Suppressor macrophage treated with lipopolysaccharide for 1 hour (primary cell): ENCODE measurements at places on chromosomes 7 and 10.
A peak's percentile ranks its signal among the peaks of the same experiment; 100 is the strongest.

DNA sequence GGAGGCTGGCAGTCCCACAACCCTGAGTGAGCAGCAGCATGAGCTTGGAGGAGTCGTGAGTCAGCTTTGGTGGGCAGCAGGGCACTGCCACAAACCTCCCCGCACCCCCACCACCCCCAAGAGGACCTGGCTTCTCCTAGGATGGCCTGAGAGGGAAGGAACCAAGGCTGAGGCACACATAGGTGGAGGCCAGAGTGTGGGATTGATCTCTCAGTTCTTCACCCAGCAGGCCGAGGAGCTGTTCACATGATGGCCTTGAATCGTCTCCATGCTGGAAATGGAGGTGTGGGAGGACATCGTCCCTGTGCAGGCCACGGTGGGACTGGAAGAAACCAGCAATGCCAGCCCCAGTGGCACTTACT is 17.4 kb upstream of the GDF10 start:
- DNase-seq = no peak

DNA sequence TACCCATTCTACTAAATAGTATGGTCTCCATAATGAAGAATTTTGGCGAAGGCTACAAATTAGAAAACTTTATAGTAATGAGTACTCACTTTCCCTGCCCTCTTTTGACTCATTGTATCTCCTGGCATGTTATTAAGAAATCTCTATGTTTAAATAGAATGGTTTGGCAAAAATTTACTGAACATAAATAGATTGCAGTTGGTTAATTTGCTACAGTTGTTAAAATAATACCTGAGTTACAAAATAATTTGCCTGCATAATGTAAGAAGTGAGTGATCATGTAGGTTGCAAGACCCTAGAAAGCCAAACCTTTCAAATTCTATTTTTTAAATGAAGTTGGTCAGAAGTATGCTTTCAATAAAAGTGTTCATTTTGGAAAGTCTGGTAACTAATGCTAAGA is 176.8 kb upstream of the AHR start:
- no peak for DNase-seq

DNA sequence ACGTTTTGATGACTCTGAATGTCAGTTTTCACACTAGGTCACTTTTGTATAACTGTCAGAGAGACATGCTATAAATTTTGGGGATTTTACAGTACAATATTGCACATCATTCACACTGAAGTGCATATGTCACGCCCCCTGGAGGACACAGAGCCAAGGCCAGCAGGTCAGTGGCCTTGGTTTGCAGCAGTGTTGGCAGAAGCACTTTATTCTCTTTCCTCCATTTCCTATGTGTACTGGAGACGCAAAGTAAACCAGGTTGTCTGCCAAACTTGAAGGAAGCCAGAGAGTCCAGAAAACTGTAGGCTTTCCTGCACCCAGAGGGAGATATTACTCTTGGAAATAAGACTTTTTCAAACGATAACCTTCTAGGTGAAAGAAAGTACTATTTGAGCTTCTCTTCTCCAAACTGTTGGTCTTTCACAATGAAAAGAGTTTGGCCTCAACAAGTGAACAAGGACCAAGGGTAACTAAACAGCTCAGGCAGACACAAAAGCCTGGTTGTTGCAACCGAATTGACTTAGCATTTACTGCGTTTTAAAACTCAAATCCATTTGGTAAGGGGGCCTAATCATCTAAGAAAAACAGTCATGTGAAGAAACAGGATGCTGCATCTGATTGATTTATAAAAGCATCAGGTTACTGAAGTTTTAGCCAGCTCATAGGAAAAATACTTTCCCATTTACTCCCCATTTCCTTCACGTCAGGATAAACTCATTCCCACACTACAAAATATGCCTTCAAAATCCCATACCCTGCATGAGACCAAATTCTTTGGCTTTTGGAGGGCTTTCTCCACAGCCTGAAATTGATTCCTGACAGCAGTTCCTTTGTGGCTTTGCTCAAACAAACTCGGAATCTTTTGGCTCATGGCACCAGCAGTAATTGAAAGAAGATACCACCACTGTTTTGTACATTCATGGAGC is 83.0 kb upstream of the SEC61G start:
- DNase-seq = peak; percentile 59

DNA sequence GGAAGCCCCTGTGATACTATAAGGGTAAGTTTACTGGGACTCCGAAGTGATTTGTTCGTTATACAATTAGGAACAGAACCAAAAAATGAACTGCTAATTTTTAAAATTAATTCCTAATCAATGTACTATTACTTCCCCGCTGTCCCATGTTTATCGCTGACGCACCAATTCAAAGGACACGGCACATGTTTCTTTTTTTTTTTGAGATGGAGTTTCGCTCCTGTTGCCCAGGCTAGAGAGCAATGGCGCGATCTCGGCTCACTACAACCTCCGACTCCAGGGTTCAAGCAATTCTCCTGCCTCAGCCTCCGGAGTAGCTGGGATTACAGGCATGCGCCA is 1.5 kb upstream of the FMC1 start:
- no peak for DNase-seq

- DNase-seq = no peak
Measured at GRCh38 chr10:70585578-70586169, 16.9 kb downstream of the PRF1 start.

DNA sequence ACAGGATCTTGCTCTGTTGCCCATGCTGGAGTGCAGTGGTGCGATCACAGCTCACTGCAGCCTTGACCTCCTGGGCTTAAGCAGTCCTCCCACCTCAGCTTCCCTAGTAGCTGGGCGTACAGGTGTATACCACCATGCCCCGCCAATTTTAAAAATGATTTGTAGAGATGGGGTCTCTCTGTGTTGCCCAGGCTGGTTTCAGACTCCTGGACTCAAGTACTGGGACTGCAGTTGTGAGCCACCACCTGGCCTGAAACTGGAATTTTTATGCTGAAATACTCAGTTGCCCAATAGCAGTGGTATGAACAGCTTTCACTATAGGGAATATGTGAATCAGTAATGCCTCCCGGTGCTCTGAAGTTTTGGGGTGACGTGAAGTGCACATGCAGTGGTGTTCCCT is 7.6 kb downstream of the ZRANB1 start:
- DNase-seq = peak; percentile 18
